CD4-positive, CD25-positive, alpha-beta regulatory T cell (primary cell): ENCODE measurements at places on chromosomes 1 and 21. TPM values are rescaled to one million over a fixed set of nuclear protein-coding genes. Genes with fewer than 3 reads are reported as not detected.

Gene LGR6
- 0.32 TPM for total RNA-seq

DNA sequence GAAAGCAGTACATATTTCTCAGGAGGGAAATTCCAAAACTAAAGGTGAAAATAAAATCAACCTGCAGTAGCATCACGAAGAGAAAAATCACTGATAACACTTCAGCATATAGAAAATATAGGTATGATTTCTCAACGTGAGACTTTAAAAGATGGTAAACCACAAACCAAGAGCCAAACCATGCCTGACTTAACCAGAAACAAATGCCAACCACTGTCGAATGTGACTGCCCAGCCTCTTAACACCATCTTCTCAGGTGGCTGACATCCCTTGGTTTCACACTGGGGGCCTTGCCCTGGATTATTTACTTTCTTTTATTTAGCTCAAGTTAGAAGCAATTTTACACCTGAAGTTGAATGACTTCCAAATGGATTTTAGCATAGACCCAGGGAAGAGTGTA, 10.1 kb downstream of the HMGCS2 start:
- no peak for DNase-seq

Gene RHOC
- 17.4 TPM for total RNA-seq

DNA sequence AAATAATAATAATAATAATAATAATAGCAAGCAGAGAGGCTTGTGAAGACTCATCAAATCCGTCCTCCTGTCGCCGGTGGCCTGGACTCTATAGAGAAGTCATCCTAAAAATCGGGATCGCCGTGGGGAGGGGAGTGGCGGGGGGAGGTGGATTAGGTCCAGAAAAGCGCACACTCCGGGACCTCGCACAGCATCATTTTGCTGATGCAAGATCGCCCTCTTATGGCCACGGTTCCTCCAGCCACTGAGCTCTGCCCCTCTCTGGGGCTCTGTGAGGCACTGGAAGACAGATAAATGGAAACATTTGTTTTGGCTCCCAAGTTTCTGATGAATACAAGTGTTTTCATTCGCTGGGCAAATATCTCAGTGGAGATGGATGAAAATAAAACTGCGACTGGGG, 612.0 kb downstream of the MATN1 start:
- peak; percentile 4 for DNase-seq

- no peak for DNase-seq
Observed at GRCh38 chr1:242813490-242814091, 289.1 kb upstream of the PLD5 start.

- peak; percentile 32 for DNase-seq
Observed at GRCh38 chr1:5991381-5992025, 722 bp downstream of the NPHP4 start.

DNA sequence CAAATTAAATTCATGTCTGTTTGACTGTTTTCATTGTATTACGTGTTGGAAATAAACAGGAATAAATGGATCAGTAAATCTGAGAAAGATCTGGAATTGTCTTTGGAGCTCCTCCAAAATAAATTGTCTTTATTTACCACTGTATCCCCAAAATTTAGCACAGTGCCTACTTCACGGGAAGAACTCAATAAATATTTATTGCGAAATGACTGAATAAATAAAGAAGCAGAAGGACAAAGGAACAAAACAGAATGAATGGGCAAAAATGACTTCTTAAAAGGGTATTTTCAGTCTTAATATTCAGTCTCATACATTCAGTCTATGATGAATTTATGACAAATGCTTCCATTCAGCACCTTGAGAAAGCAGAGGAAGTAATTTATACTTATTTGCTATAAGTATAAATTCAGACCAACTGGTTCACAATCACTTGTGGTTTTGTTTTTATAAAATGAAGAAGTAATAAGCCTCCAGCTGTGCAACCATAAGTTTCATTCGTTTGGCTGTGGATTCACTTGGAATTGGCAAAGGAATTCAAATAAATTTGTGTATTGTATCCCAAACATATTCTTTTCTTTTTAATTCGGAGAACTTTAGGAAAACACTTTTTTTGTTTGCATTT, 19.2 kb upstream of the PRKAA2 start:
- no peak for DNase-seq

Gene SPRR4
- total RNA-seq, result not detected

GRCh38 chr1:222792744-222793143, 22.1 kb upstream of the DISP1 start:
- peak; percentile 11 for DNase-seq

- no peak for DNase-seq
Observed at GRCh38 chr1:166032572-166033371, 134.0 kb downstream of the FAM78B start.

Gene KANK4
- not detected for total RNA-seq

Gene DNAI4
- 3.2 TPM for total RNA-seq
